ENCODE measurements at places on chromosomes 4 and X. TPM values are rescaled to one million over a fixed set of nuclear protein-coding genes. Genes with fewer than 3 reads are reported as not detected.
A peak's percentile ranks its signal among the peaks of the same experiment; 100 is the strongest.

DNA sequence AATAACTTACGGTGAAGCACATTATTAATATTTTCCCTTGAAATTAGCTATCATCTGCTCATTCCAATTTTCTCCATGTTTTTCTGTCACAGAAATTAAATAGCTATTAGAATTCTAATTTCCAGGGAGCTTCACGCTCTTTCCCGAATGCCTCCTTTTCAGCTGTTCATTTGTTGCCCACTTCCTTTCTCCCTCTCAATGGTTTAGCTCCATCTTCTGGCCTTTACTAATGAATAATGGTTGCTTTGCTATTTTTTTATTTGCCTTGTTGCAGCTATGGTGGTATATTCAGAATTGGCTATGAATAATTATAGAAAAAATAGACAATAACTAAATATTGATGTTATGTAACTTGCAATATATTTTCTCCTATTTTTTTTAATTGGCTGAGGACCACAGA, 70.5 kb downstream of the GRIA2 start:
- no peak for DNase-seq

Gene MAMLD1
- 1.2 TPM for total RNA-seq

GRCh38 chr4:34972189-34972588, 1272.1 kb downstream of the ARAP2 start:
- no peak for DNase-seq

- no peak for DNase-seq
Observed at GRCh38 chrX:38277802-38278201, 49.5 kb downstream of the RPGR start.

DNA sequence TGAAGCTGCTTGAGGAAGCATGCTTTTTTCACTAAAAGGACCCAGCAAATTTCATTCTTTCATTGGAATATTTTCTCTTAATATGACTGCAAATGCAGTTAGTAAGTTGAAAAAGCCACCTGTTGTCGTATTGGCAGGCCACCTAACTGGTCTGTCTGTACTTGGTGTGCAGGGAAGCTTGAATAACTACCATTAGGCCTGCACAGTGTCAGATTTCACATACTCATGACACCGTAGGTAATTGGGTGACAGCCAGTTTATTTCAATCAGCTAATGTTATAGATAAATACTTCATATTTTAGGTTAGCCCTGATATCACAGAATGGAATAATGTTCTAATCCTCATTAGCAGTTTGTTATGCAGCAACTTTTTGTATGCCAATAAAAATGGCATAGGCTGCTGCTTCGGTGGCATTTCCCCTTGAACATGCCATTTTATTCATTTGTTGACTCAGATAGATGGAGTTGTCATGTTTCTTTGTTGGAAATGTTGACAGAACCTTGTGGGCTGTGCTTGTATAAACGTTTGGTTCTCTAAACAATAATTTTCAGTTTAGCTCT, 173.7 kb downstream of the RPA4 start:
- no peak for DNase-seq

GRCh38 chrX:110987292-110987691, 108.7 kb upstream of the PAK3 start:
- no peak for DNase-seq

Gene ZRSR2
- 6.8 TPM for total RNA-seq

DNA sequence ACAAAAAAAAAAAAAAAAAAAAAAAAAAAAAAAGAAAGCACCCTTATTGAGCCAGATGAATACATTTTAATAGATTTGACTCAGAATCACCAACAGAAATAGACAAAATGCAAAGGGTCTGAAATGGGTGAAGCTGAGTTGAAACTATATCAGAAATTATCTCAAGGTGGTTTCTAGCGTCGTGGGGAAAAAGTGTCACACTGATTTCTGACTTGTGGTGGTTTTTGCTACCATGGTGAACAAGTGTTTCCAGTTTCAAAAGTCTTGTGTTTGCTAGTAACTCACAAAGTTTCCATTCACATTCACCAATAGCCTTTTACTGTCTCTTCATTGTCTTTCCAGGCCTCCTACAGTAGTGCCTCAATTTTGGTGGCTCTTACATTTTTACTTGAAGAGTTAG, 135.5 kb downstream of the ARHGAP24 start:
- no peak for DNase-seq

- no peak for DNase-seq
Observed at GRCh38 chr4:8162625-8163024, 4.0 kb upstream of the ABLIM2 start.

- DNase-seq, result no peak
Observed at GRCh38 chrX:53305219-53305995, 24.0 kb upstream of the IQSEC2 start.

DNA sequence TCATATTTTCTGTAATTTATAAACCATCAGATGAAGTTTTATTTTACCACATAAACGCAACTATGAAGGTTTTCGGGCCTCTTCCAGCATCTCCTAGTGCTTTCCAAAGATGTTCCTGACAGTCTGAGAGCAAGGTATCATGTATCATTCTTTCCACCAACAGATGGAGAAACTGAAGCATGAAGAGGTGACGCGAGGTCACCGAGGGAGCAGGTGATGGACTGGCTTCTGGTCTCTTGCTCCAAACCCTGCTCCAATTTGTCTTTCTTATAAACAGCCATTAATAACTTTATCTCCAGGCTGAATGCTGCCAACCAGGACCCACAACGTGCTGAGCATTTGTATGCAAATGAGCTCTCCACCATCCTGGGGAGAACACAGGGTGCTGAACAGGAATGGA, 86.3 kb upstream of the MAML3 start:
- no peak for DNase-seq

GRCh38 chr4:184583738-184584502, 65.3 kb downstream of the CASP3 start:
- DNase-seq, result no peak

DNA sequence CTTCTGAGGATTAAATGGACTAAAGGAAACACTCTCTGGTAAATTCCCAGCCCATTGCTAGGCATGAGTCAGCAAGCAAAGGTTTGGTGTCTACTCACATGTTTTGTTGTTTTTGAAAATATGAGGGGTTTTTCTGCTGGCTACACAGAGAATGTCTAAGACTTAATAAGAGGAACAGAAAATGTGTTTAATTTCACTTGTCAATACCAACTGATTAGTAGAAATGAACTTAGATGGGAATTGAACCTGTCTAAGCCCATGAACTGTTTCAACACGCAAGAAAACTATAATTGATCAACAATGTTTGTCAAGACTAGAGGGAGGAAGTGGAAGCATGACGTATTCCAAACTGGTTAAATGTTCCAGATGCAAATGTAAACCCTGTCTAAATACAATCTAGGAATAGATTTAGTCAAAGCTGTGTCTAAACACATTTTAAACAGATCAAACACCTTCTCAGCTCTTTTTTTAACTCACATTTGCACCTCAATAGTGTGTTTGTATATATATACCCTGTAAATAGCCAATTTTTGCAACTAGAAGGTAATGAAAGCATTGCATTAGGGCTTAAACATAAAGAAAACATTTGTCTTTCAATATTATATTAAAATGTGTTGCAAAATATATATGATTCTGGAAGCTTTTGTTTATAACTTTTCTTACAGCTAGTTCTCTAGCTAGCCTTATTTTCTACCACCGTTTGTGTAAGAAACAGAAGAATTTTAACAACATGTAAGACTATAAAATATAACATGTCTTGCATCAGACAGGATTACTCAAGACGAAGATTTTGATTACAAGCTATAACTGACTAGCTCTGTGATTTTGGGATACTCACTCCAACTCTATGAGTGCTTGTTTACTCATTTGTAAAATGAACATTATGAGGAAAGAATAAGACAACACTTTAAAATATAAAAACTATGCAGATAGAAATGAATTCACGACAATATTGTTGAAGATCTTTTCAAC, 607.8 kb downstream of the FSTL5 start:
- DNase-seq, result no peak

Gene BBS12
- total RNA-seq, result 3.4 TPM

GRCh38 chrX:110161361-110161686, 156.6 kb downstream of the AMMECR1 start:
- no peak for DNase-seq

Gene AADAT
- 12.7 TPM for total RNA-seq

Gene EBP
- 25.3 TPM for total RNA-seq

- no peak for DNase-seq
Observed at GRCh38 chrX:16953606-16954211, 7.3 kb downstream of the REPS2 start.

DNA sequence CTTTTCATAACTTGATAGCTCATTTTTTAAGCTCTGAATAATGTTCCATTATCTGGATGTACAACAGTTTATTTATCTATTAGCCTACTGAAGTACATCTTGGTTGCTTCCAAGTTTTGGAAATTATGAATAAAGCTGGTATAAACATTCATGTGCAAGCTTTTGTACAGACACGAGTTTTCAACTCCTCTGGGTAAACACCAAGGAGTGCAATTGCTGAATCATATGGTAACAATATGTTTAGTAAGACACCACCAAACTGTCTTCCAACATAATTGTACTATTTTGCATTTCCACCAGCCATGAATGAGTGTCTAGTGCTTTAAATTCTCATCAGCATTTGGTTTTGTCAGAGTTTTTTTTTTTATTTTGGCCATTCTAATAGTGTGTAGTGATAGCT, 266.7 kb upstream of the ATOH1 start:
- no peak for DNase-seq

GRCh38 chr4:7485096-7485495, 50.4 kb upstream of the PSAPL1 start:
- no peak for DNase-seq

GRCh38 chrX:48071064-48071985, at the start of gene ZNF630:
TSS of gene ZNF630 (minus strand) at chrX:48071640. CDS start at chrX:48066886, 4,754 bp downstream.
- peak; percentile 88 for DNase-seq

Gene NUP62CL
- not detected for total RNA-seq

- peak; percentile 78 for DNase-seq
Observed at GRCh38 chr4:112704991-112705845, 68.3 kb downstream of the LARP7 start.

Gene SMR3B
- not detected for total RNA-seq

Gene PDE5A
- total RNA-seq, result 144 TPM

GRCh38 chr4:123401271-123402120, 4.9 kb downstream of the SPRY1 start:
- no peak for DNase-seq

DNA sequence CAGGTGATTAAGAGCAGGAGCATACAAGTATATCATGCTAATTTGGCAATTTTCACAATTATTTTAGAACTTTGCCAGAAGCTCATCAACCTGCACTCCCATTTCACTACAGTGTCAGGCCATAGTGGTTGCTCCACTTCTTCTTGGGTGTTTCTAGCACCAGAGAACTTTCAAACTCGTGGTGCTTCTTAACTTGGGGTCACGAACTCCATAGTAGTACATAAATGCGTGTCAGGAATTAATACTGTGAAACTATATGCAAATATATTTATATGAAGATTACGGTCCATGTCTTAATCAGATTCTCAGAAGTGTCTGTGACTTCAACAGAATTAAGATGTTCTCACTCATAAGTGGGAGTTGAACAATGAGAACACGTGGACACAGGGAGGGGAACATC, 254.3 kb upstream of the BMP3 start:
- no peak for DNase-seq

GRCh38 chr4:138609943-138610350, 367.8 kb upstream of the SLC7A11 start:
- no peak for DNase-seq

DNA sequence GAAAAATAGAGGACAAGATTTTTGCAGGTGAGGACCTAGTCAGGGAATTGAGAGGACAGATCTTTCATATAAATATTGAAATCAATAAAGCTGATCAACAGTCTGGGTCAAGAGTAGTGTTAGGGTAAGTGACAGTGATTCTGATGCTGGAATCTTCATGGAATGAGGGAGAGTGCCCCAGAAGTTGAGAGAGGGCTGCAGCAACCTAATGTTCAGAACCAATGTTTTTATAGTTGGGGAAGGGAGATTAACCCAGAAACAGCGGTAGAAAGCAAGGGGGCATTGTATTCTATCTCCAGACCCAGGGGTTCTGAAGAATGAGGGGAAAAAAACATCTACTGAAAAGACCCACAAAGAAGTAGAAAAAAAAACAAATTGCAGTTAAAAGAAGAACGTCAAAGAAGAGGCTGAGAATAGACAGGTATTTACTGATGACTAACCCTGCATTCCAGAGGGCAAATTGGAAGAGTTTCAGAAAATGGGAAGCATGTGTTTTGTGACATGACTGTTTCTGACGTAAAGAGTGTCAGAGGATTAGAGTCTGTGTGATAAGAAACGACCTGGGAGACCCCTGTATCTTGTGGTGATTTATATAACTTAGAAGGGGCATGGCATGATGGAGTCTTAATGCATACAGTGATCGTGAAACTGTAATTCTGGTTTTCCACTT, 819.6 kb upstream of the EPHA5 start:
- DNase-seq, result no peak

GRCh38 chr4:1583051-1583785, 100.9 kb downstream of the FAM53A start:
- peak; percentile 42 for DNase-seq

GRCh38 chrX:108312957-108313356, 125.3 kb downstream of the COL4A6 start:
- no peak for DNase-seq

DNA sequence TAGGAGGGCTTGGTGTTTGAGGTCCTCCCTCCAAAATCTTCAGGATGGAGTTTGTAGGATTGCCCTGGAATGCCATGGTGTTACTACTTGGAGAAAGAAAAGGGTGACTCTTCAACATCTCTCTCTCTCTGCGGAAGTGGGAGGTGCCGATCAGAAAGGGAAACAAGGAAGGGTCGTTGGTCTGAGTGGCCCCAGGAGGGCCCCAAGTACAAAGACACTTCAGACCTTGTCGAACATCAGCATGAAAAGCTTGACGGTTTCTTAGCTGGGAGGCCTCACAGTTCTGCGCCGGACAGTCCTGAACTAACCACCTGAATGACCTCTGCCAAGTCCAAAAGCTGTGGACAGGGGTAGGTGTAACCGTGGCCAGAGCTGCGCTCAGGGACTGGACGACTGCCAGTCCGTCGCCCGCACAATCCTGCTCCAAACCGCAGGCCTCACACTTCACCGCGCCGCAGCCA, 646 bp upstream of the GSX2 start:
- DNase-seq, result no peak

GRCh38 chrX:131907488-131908314, 115.4 kb upstream of the STK26 start:
- no peak for DNase-seq

DNA sequence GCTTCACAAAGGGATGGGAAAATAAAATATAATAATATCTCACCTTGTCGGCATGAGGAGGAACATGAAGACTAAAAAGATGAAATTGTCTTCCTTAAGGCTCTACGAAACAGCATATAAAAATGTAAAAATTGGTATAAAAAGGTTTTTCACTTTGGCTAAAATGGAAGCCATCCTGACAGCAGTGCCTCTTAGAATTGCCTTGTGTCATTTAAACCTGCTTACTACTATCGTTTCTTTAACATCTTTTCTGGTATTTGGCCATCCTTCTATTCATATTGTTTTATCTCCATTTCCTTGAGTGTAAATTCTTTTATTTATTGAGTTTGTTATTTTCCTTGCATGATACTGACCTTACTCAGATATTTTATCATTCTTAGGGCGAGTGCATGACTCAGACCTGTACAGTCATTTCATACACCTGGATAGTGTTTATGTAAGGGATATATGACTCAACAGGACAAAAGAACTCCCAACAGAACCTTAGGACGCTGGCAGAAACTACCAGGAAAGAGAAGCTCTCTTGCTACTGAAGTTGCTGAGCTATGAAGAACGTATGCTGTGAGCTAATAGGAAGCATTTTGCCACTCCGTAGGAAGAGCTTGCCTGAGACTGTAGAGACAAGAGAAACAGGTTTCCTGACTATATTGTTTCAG, 5.8 kb upstream of the CDKN2AIP start:
- no peak for DNase-seq

- no peak for DNase-seq
Observed at GRCh38 chr4:148061141-148061481, 329.2 kb downstream of the ARHGAP10 start.

Measured in sigmoid colon (tissue), 7 donors.